ENCODE measurements at places on chromosomes 12 and 14.

DNA sequence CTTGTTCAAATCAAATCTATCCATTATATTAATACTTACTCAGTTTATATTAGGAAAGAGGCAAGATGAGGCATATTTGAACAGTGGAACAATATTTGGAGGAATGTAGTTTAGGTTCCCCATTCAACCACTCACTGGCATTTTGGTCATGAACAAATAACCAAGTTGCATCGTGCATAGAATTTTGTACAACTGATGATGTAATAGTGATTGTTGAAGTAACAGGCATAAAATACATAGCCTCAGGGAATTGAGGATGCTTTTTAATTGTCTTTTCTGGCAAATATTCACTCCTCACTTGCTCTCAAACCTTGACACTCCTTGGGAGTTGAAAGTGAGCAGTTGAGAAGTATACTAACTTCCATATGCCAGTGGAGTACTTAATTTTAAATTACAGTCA lies 175.2 kb downstream of the SRGAP1 start:
- DNase-seq = no peak

DNA sequence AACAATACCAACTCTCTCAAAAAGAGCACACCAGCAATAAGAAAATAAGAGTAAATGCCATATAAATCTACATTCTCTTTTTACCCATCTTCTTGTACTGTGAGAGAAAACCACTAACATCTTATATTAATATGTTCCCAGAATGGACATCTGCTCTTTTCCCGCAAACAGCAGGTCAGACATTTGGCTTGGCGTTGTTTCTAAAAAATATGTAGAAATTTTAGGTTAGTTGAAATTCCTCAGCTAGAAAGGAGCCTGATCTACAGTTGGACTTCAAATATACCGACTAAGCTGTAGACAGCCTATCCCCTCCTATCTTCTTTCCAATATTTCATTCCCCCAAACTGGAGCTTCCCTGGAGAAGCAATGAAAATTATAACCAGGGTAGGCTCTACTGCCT lies 88.7 kb downstream of the PPP2R5E start:
- DNase-seq = no peak

DNA sequence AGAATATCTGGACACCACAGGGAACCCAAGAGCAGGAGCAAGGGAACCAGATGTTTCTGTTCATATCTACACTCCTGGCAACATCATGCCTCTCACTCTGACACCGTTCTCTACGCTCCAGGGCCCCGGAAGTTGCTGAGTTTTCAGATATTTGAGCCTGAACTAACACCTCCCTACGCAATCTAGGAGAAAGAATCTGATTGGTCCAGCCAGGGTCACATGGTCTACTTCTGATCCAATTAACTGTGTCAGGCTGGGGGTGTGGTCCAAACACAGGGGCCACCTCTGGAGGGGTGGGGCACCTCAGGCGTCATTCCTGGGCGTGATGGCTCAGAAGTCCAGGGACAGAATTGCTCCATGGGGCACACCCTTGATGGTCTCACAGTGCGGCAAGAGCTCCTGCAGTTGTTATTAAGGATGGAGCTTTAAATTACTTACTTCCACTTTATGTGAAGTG lies 165.5 kb downstream of the PTPN11 start:
- DNase-seq = no peak

- no peak for DNase-seq
These were observed 63.8 kb upstream of the ACTN1 start for GRCh38 chr14:69042787-69043444.

GRCh38 chr12:84661786-84662185 lies 250.8 kb downstream of the SLC6A15 start:
- DNase-seq = no peak

GRCh38 chr12:55974308-55974730 lies 441 bp downstream of the RAB5B start:
- DNase-seq = peak; percentile 26

GRCh38 chr12:6837370-6838060 lies 3.2 kb upstream of the GNB3 start:
- no peak for DNase-seq

DNA sequence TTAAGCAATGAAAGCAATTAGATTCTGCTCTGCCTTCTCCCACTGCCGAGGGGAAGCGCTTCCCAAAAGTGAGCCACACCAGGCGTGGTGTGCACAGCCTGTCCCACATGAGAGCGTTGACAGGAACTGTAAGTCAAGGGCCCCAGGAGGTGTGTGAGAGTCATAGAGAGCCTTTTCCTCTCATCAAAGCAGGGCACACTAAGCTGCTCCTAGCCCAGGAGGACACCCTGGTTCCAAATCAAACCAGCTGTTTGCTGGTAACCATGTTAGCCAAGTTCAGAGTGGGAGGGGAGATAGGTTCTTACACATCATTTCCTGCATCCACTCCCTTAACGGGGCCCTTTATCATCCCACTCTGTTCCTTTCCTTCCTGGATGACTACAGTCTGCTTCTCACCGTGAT lies 98.3 kb downstream of the SPTSSA start:
- DNase-seq = no peak

- no peak for DNase-seq
These were observed 33.3 kb upstream of the MSI1 start for GRCh38 chr12:120402217-120402616.

- no peak for DNase-seq
These were observed 203.7 kb downstream of the CACNA1C start for GRCh38 chr12:2256453-2256852.

GRCh38 chr12:67430708-67431335 lies 161.7 kb downstream of the CAND1 start:
- DNase-seq = no peak

GRCh38 chr14:104274806-104275205 lies 136.4 kb downstream of the KIF26A start:
- no peak for DNase-seq

DNA sequence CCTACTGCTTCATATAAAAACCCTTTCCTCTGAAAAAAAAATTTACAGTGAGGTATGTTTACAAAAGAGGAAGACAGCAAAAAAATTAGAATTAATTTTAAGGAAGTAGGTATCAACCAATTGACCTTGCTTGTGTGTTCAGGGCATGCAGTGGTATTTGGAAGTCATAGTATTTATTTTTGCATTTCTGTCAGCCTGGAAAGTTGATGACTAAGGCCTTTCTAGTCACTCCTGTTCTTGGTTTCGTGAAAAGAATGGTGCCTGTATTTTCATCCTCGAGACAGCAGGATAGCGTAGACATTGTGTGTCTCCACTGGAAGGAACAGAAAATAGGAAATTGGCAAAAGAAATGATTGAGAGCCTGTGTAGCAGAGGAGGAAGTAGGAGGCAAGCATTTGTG lies 24.5 kb downstream of the SLC16A7 start:
- no peak for DNase-seq

DNA sequence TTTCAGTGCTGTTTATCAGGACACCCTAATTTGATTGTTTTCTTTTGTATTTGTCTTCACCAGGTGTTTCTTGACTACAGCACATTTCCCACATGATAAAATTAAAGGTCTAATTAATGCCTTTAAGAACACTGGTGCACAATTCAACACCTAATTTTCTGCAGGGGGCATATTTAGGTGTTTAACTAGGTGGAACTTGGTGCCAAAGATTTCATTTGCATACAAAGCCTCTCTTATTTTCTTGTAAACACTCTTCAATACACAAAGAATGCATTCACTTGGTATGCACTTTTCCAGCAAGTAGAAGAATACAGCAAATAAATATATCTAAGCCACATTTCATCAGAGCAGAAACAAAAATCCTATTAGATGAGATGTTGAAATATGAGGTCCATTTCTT lies 646.2 kb upstream of the FOXG1 start:
- DNase-seq = no peak

DNA sequence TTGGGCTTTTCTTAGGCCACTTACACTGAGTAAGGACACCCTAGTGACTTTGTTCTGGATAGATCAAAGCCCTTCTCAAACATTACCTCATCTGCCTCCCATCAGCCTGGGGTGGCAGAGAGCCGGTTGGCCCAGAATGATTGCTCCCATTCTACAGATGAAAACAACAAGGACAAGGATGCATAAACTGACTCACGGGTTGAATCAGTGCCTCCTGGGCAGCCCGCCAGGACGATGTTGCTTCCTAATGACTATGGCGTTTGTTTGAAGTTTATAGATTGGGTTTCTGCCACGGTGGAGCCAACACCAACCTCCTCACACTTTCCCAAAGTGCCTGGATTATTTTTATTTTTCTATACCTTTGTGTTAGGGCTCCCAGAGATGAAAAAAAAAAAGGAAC lies 3.6 kb upstream of the VRK1 start:
- DNase-seq = no peak

DNA sequence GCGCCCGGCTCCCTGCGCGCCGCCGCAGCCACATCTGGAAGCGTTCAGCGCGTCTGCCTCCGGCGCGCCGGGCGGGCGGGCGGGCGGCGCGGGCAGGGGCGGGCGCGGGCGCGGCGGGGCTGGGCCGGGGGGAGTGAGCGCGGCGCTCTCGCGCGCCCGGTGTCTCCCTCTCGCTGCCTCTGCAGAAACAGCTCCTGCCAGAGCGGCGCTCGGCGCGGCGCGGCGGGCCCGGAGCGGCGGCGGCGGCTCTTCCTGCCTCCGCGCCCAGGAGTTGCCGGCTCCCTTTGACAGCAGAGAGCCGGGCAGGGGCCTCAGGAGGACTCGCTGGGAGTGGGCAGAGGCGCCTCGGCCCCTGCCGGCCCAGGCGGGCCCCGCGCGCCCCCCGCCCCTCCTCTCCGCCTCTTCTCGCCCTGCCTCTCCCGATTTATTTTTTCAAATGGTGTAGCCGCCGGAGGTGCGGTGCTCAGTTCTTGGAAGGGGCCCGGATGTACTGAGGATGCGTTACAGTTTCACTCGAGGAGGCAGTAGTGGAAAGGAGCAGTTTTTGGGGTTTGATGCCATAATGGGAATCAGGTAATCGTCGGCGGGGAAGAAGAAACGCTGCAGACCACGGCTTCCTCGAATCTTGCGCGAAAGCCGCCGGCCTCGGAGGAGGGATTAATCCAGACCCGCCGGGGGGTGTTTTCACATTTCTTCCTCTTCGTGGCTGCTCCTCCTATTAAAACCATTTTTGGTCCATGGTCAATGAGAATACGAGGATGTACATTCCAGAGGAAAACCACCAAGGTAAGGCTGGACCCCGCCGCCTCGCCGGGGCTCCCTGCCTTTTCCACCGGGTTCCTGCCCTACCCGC lies at the start of gene CACNA1C:
CACNA1C (plus strand) TSS at position 162 of the 853 bp plus-strand sequence; CDS start at position 738, 576 bp downstream.
- peak; percentile 14 for DNase-seq

- no peak for DNase-seq
These were observed 117.9 kb downstream of the RPS6KA5 start for GRCh38 chr14:90942511-90942910.

GRCh38 chr12:77578466-77579220 lies 252.1 kb upstream of the NAV3 start:
- no peak for DNase-seq

DNA sequence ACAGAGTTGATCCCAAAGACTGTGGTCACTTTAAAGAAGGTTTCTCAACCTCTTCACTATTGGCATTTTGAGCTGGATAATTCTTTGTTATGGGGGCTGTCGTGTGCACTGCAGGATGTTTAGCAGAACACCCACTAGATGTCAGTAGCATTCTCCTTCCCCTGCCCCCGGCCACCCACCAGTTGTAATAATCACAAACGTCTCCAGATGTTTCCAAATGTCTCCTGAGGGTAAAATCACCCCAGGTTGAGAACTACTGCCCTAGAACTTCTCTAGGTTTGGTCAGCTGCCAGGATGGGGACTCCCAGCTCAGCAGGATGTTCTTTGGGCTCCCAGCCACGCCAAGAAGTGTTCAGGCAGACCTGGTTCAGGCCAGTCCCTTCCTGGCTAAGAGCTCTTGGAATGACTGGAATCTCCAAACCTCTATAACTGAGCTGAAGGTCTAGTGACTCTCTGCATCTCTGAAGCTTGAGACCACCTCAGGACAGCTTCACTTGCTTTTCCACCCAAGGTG lies 12.5 kb upstream of the AJUBA start:
- DNase-seq = peak; percentile 20

- DNase-seq = no peak
These were observed 36.6 kb downstream of the TC2N start for GRCh38 chr14:91830777-91831176.

DNA sequence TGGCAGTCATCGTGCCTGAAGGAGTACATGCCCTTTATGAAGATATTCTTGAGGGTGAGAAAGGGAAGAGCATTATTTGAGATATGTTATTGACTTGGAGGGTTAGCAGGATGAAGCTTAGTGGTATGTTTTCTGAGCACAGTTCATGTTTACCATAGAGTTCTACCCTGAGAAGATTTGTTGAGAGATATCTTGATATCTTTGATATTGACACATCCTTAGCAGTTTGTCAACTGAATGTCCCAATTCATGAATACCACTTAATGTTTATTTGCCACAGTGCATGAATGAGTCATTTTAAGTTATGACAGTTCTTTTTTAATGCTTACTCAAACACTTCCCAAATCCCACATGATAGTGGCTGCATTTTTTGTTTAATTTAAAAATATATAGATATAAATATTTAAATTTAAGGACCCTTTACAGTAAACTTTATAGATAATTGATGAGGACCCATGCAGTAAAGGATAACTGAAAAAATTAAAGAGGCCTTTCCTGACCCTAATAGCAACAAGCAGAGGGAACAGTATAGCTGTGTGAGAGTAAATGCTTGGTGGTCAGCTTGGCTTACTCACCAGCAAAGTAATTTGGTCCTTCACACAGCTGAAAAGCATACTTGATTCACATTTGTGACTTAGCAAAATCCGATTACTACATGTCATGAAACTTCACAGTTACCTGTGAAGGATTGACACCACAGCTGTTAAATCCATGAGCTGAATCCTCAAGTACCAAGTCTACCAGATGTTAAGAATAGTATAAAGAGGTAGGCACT lies 25.8 kb downstream of the SLC39A9 start:
- DNase-seq = no peak

DNA sequence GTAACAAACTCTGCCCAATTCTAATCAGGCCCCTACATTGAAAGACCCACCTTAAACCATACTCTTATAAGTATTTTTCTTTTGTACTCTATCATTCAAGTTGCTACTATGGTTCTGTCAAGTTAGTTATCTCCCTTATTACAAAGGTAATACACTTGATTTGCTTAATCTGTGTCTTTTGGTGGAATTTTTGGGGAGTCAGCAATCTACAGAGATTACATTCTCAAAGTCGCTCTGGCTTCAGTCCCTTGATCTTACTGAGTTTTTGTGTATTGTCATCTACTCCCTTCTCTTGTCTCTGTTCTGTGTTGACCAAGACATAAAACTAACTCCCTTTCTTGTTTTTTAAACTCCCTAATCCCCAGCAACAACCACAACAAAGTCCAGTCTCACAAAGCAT lies 353.1 kb downstream of the LRIG3 start:
- DNase-seq = no peak

GRCh38 chr12:88493636-88494035 lies 86.6 kb downstream of the KITLG start:
- no peak for DNase-seq

GRCh38 chr12:70920251-70920851 lies at the start of gene PTPRR:
Gene PTPRR, minus strand, starts transcription at chr12:70920738. Its CDS starts 348 bp downstream, at chr12:70920390.
- no peak for DNase-seq
